ENCODE measurements at places on chromosomes 11 and 22. TPM values are rescaled to one million over a fixed set of nuclear protein-coding genes. Genes with fewer than 3 reads are reported as not detected.
A peak's percentile ranks its signal among the peaks of the same experiment; 100 is the strongest.

- peak; percentile 95 for DNase-seq
- H3K27ac ChIP-seq = no peak within 1 kb of the TSS
- no peak within 1 kb of the TSS for H3K4me3 ChIP-seq
- H3K27me3 ChIP-seq = no peaks in the 10 kb centered on the region
- H3K36me3 ChIP-seq = peaks cover 25% of the 10 kb centered on the region
- peaks cover 40% of the 10 kb centered on the region for H3K4me1 ChIP-seq
These were observed at the start of gene WDR74 for GRCh38 chr11:62839050-62839945. Gene WDR74, minus strand, starts transcription at chr11:62839590. Its CDS starts 20 bp downstream, at chr11:62839570.

- H3K4me3 ChIP-seq = no peak overlapping the region
- H3K36me3 ChIP-seq = no peaks in the 10 kb centered on the region
- no peak for DNase-seq
- peaks cover 7% of the 10 kb centered on the region for H3K4me1 ChIP-seq
These were observed 1.7 kb downstream of the CHST1 start for GRCh38 chr11:45663486-45664375.

DNA sequence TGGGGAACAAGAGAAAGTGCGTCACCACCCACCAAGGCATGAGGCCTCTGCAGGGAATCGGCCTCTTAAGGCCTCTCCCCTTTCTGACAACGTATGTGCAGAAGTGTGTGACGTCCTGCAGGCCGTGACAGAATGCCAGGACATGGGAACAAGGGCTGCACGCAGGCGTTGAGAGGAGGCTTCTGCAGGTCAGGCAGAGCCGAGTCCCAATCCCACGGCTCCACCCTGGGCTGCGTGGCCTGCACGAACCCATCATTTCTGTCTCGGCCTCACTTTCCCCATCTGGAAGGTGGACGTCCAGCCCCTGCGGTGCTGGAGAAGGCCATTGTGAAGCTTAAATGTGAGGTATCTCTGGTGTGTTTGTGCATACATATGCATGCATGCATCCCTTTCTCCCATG, 61.8 kb downstream of the SHANK2 start:
- no peaks in the 10 kb centered on the region for H3K27me3 ChIP-seq
- no peak overlapping the region for H3K27ac ChIP-seq
- H3K4me1 ChIP-seq = no peaks in the 10 kb centered on the region
- no peaks in the 10 kb centered on the region for H3K36me3 ChIP-seq
- DNase-seq = no peak

DNA sequence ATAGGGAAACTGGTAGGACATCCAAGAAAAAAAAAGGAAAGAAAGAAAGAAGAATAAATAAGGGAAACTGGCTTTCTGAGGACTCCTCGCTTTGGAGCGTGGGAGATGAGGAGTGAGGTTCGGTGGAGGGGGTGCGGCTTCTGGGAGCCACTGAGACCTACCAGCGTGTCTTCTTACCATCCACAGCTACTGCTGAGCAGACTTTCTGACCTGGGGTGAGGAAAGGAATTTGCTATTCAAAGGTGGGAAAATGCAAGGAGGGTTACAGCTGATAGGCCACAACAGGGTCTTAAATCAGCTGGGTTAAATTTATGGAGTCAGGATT, 488 bp upstream of the SELENOM start:
- no peak for DNase-seq
- H3K27me3 ChIP-seq = no peaks in the 10 kb centered on the region
- peak overlapping the region; percentile 80 for H3K27ac ChIP-seq
- no peaks in the 10 kb centered on the region for H3K36me3 ChIP-seq
- H3K4me3 ChIP-seq = peak overlapping the region; percentile 78

The FAM180B gene
- not detected for total RNA-seq

GRCh38 chr11:100094121-100094865, 592.8 kb upstream of the ARHGAP42 start:
- no peak overlapping the region for H3K4me3 ChIP-seq
- no peaks in the 10 kb centered on the region for H3K27me3 ChIP-seq
- H3K36me3 ChIP-seq = no peaks in the 10 kb centered on the region
- H3K4me1 ChIP-seq = no peaks in the 10 kb centered on the region

- H3K4me3 ChIP-seq = no peak overlapping the region
- no peak overlapping the region for H3K27ac ChIP-seq
- peaks cover under 1% of the 10 kb centered on the region for H3K27me3 ChIP-seq
- no peaks in the 10 kb centered on the region for H3K4me1 ChIP-seq
These were observed 7.4 kb upstream of the BLID start for GRCh38 chr11:122123263-122123929.

DNA sequence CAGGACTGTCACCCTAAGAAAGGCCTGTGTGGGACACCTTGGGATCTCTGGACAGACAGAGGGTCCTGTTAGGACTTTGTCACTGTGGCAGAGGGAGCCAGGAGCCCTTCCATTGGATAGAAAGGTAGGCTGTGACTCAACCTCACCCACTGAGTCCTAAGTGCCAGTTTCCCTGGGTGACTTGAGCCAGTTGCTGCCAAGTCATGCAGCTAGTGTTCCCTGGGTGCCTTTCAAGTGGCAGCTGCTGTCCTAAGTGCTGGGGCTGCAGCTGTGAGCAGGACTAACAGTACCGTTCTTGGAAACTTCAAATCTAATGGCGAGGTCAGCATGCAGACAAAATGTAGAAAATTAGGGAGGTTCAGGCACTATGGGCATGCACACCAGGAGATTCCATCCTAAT, 393.7 kb downstream of the TMEM135 start:
- DNase-seq = no peak
- H3K4me3 ChIP-seq = no peak overlapping the region
- H3K36me3 ChIP-seq = no peaks in the 10 kb centered on the region
- H3K4me1 ChIP-seq = no peaks in the 10 kb centered on the region

The NEFH gene
- 7.5 TPM for total RNA-seq

- peaks cover 5% of the 10 kb centered on the region for H3K4me1 ChIP-seq
- no peak for DNase-seq
- H3K36me3 ChIP-seq = no peaks in the 10 kb centered on the region
- peaks cover 84% of the 10 kb centered on the region for H3K27me3 ChIP-seq
- H3K4me3 ChIP-seq = no peak overlapping the region
These were observed 6.2 kb downstream of the SLC6A5 start for GRCh38 chr11:20605602-20606091.

DNA sequence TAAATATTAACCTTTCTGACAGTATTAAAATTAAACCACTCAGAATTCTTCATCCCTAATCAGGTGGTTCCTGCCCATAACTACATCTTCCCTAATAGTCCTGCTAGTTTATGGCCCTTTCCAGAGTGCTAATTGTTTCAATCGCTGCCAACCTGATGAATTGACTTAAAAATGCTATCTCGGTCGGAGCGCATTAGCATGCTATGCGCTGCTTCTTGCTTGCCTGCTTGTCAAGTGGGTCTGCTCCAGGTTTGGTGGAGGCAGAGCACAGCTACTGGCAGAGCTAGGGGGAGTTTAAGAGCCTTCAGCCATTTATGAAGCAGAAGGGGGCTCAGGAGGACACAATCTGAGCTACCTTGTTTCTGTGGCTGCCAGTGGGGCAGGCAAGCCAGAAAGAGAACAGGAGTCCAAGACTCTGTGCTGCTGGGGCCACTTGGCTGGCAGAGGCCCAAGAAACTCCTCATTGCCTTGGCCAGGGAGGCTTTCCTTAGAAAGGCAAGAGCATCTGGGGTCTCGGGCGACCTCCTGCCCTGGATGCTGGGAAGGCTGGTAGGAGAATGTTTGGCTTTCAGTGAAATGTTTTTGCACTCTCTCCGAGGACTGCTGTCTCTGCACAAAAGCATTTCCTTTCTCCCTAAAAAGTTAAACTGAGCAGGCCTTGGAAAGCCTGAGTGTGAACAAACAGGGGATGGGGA, 62.1 kb upstream of the PHOX2A start:
- no peaks in the 10 kb centered on the region for H3K36me3 ChIP-seq
- H3K4me1 ChIP-seq = no peaks in the 10 kb centered on the region
- no peaks in the 10 kb centered on the region for H3K27me3 ChIP-seq
- H3K27ac ChIP-seq = no peak overlapping the region

The OR8A1 gene
- total RNA-seq = not detected

DNA sequence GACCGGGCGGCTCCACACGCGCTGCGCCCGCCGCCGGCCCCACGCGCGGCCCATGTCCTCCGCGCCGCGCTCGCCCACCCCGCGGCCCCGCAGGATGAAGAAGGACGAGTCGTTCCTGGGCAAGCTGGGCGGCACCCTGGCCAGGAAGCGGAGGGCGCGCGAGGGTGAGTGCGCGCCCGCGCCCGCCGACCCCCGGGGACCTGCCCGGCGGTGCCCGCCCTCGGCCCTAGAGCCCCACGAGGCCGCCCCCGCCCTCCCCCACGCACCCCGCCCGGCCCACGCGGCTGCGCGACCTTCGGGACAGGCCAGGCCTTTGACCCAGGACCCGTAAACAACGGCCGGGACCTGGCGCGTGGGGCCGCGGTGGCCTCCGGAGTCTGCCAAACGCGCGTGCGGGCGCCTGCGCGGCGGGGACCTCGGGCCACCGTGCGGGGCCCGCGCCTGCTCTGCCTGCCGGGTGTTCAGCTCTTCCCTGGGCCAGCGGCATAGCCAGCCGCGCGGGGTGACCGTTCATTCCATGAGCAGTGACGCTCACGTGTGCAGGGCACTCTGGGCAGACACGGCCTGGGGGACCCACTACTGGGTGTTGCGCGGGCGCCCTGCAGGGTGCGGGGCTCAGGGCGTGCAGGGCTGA, at the start of gene PARVB:
PARVB (plus strand) TSS at position 15 of the 634 bp plus-strand sequence; CDS start at position 53, 38 bp downstream.
- peaks cover 33% of the 10 kb centered on the region for H3K36me3 ChIP-seq
- peak; percentile 33 for DNase-seq
- peak within 1 kb of the TSS; percentile 89 for H3K4me3 ChIP-seq
- peaks cover 44% of the 10 kb centered on the region for H3K4me1 ChIP-seq

DNA sequence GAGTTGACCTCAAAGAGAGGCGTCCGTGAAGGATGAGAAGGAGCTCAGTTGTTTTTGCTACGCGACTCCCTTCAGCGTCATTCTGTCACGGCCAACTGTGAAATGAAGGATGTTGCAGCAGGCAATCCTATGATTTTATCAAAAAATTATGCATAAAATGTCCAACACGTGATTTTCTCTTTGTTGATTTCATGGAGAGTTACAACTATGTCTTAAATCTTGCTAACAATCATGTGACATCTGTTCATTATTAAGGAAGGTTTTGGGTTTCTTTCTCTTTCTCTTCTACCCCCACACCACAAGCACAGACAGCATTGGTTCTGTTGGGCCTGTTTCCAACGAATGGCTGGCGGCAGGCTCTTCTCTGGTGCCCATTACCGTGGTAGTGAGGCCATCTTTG, 3.7 kb downstream of the KRTAP5-4 start:
- peaks cover 6% of the 10 kb centered on the region for H3K4me1 ChIP-seq
- no peak overlapping the region for H3K4me3 ChIP-seq
- H3K27ac ChIP-seq = no peak overlapping the region
- H3K27me3 ChIP-seq = peaks cover 23% of the 10 kb centered on the region
- H3K36me3 ChIP-seq = no peaks in the 10 kb centered on the region

- no peak for DNase-seq
- H3K4me1 ChIP-seq = peaks cover 4% of the 10 kb centered on the region
- peaks cover 12% of the 10 kb centered on the region for H3K36me3 ChIP-seq
- H3K27me3 ChIP-seq = no peaks in the 10 kb centered on the region
- no peak overlapping the region for H3K4me3 ChIP-seq
These were observed 21.9 kb upstream of the NFRKB start for GRCh38 chr11:129917231-129917630.

GRCh38 chr11:12640926-12641849, 33.0 kb upstream of the TEAD1 start:
- DNase-seq = no peak
- no peaks in the 10 kb centered on the region for H3K36me3 ChIP-seq
- H3K4me1 ChIP-seq = peaks cover 6% of the 10 kb centered on the region
- no peak overlapping the region for H3K27ac ChIP-seq
- H3K27me3 ChIP-seq = peaks cover 14% of the 10 kb centered on the region

The SPTY2D1 gene
- total RNA-seq = 21.3 TPM

DNA sequence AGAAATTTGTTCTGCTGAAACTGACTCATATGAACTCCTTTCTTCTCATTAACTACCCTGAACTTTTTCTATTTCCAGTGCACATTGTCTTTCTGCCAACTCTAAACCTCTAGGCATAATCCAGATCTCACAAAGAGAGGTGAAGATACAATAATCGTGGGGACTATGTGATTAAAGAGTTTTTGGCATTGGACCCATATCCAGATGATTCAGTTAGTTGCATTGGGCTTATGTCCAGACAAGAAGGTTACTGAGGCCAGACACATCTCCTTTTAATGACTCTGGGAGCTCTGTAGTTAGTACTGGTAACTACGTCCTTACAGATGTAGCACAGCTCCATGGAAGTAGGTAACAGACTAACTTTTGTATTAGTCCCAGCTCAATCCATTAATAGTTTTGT, 273.0 kb downstream of the CASP12 start:
- no peak for DNase-seq
- no peak overlapping the region for H3K4me3 ChIP-seq
- no peak overlapping the region for H3K27ac ChIP-seq
- no peaks in the 10 kb centered on the region for H3K27me3 ChIP-seq

The NAALADL1 gene
- total RNA-seq = 6.6 TPM

- no peak overlapping the region for H3K4me3 ChIP-seq
- no peaks in the 10 kb centered on the region for H3K36me3 ChIP-seq
- H3K4me1 ChIP-seq = no peaks in the 10 kb centered on the region
- DNase-seq = no peak
- H3K27me3 ChIP-seq = peaks cover 13% of the 10 kb centered on the region
These were observed 563.0 kb downstream of the BRD1 start for GRCh38 chr22:49264696-49265095.

GRCh38 chr11:131121426-131122333, 205.4 kb upstream of the SNX19 start:
- no peaks in the 10 kb centered on the region for H3K4me1 ChIP-seq
- no peak overlapping the region for H3K27ac ChIP-seq
- H3K36me3 ChIP-seq = no peaks in the 10 kb centered on the region
- no peaks in the 10 kb centered on the region for H3K27me3 ChIP-seq
- H3K4me3 ChIP-seq = no peak overlapping the region

The C11orf86 gene
- not detected for total RNA-seq

- no peak overlapping the region for H3K4me3 ChIP-seq
- peaks cover 8% of the 10 kb centered on the region for H3K27me3 ChIP-seq
- H3K27ac ChIP-seq = no peak overlapping the region
- no peak for DNase-seq
- peaks cover 44% of the 10 kb centered on the region for H3K4me1 ChIP-seq
These were observed 6.9 kb downstream of the CLCF1 start for GRCh38 chr11:67366546-67366945.

DNA sequence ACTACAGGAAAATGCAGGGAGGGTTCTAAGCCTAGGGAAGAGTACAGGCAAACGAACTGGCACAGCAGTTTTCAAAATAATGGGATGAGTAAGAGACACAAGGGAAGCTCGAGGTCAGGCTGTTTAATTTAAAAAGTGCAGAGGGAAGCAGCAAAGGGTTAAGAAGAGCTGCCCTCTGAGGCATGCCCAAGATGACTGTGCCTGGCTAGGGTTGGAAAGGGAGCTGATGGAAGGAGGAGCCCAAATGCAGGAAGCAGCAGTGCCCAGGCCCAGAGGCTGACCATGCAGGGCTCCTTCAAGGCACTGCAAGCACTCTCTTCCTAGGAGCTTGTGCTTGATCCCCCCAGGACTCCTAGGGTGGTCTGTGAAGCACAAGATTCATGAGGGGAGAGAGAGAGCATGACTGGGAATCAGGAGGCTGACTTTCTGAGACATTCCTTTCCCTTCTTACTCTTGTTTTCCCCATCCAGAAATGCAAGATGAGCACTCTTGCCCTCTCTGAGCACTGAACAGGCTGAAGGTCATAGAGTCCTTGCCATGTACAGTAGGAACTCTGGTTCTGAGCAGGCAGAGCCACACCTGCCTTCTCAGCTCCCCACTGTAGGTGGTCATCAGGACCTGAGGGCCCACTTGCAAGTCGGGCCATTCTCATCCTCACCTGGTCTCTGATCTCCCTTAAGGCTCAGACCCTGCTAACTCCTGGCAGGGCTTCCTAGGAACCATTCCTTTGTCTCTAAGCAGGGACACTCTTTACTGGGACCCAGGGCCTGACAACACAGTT, 46.7 kb upstream of the DRD2 start:
- H3K36me3 ChIP-seq = no peaks in the 10 kb centered on the region
- DNase-seq = no peak
- H3K4me1 ChIP-seq = no peaks in the 10 kb centered on the region
- no peak overlapping the region for H3K27ac ChIP-seq
- no peak overlapping the region for H3K4me3 ChIP-seq

Measured in activated CD8-positive, alpha-beta T cell treated with anti-CD3 and anti-CD28 coated beads for 36 hours (primary cell).